ENCODE measurements at places on chromosomes 2 and 18.

- DNase-seq = no peak
Observed at GRCh38 chr2:64122358-64122757, 21.9 kb downstream of the PELI1 start.

- DNase-seq = no peak
Observed at GRCh38 chr2:205650450-205650849, 31.9 kb upstream of the NRP2 start.

DNA sequence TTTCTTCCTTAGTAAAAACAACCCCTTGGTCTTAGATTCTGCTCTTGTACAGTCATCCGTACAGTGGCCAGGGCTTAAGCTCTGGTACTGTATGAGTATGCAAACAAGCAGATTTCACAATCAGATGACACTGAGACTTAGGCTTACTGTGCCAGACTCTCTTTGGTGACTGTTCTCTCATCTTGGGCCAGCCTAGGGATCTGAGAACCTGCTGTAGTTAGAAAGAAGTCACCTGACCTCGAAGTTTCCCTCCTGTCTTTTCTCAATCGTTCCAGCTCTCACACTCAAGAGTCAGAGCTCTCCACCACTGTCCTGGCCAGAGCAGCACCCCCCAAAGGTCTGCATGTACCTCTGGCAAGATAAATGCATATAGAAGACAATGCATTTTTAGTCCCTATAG, 63.2 kb downstream of the ZEB2 start:
- DNase-seq = no peak

GRCh38 chr18:39693359-39693758, 2127.8 kb upstream of the CELF4 start:
- no peak for DNase-seq

DNA sequence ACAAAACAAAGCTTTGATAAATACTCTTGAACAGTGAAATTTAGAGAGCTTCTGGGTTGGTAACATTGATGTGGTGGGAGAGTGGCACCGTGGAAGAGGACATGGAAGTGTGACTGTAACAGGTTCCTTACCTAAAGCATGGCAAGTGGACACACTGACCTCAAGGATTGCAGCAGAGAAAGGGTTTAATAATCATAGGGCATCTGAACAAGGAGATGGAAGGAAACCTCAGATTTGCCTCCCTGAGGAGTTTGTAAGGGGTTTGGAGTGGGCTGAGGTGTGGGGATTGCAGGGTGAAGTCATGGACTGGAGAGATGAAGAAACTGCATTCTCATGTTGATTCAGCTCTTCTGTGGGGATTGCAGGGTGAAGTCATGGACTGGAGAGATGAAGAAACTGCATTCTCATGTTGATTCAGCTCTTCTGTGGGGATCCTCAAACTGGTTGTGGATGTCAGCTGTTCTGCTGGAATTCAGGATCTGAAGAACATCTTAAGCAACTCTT, 83.8 kb upstream of the TLK1 start:
- no peak for DNase-seq

DNA sequence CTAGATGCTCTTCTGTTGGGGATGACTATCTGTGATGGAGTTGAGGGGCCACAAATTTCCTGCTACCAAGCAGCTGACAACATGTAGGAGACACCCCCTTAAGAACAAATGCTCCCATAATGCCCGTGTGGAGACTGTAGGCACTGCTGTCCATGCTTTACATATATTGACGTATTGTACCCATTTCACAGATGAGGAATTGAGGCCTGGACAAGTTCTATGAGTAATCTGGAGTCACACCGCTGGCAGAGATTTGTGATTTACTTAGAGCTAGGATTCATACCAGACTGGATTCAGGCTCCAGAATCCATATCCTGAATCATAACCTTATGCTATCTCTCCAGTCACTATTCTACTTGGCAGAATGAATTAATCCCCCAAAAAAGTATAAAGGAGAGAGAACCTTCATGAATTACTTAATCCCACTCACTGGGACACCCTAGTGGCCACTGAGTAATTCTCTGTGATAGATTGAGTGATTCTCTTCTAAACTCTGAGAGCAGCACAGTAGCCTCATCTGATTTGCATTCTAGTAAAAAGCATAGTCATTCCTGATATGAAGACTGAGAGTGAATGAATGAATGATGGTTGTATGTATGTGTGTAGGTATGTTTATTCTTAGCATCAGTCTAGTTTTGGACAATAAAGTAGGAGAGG, 460.7 kb upstream of the MEIS1 start:
- no peak for DNase-seq

- DNase-seq = no peak
Observed at GRCh38 chr2:64052463-64053241, 33.4 kb upstream of the VPS54 start.

DNA sequence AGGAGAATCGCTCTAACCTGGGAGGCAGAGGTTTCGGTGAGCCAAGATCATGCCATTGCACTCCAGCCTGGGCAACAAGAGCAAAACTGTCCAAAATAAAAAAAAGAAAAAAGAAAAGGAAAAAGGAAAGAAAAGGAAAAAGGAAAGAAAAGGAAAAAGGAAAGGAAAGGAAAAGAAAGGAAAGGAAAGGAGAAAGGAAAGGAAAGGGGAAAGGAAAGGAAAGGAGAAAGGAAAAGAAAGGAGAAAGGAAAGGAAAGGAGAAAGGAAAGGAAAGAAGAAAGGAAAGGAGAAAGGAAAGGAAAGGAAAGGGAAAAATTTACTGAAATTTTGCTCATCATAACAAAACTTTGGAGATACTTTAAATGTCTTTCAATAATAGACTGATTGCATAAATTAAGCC, 391.3 kb upstream of the GYPC start:
- no peak for DNase-seq

DNA sequence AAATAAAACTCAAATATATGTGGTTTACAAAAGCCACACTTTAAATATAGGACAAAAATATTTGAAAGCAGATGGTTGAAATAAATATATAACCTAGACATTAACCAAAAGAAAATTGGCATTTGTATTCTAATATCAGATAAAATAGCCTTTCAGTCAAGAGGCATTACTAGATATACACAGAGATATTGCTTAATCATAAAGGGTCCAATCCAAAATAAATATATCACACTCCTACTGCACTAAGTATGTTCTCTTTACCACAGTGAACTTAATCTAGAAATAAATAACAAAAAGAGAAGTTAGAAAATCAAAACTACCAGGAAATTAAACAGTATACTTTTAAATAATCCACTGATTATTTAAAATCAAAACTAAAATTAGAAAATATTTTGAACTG, 34.2 kb upstream of the KCNJ3 start:
- no peak for DNase-seq

GRCh38 chr2:98556344-98557033, 51.8 kb downstream of the COA5 start:
- DNase-seq = no peak

DNA sequence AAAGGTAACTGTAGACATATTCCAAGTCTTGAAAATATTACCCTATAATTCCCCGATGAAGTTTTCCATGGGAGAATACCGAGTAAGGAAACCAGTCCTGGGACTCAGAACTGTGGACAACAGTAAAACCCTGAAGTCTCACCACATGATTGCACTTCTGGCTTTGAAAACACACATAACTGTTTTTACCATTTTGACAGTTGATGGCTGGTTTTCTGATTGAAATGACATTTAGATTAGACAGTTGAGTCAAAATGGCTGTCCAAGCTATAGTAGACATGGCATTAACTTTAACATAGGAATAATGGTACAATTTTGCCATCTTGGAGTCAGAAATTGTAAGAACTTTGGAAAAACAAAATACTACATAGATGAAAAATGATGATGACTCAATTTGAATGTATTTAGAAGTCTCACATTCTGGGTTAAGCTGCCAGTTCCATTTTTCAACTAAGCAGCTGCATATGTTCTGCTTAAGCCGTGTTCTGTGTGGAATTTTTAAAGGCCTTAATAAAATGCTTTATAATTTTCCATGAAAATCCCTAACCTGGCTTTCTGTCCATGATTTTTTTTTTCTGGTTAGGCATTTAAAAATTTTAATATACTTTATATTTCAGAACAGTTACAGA, 38.3 kb upstream of the WIPF1 start:
- no peak for DNase-seq

- no peak for DNase-seq
Observed at GRCh38 chr2:229287823-229288222, 16.7 kb upstream of the PID1 start.

GRCh38 chr2:53884883-53885282, 25.1 kb upstream of the GPR75 start:
- DNase-seq = no peak

- no peak for DNase-seq
Observed at GRCh38 chr18:48820483-48821250, 130.1 kb downstream of the SMAD7 start.

- no peak for DNase-seq
Observed at GRCh38 chr2:132813422-132813821, 143.4 kb upstream of the LYPD1 start.

DNA sequence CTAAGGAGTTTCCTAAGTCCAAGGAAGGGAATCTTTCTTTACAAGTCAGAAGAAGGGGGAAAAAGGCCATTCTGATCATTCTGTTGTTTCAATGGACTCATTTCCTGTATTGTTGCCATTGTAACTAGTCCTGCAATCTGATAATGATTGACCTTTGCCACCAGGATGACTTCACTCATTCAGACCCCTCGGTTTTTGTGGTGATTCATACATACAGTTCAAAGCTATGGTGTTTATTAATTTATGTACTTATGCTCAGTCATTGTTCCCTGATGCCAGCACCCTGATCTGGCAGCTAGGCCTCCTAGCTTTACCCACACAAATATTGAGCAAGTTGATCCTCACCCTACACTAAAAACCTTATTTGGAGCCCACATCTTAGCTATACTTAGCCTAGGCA, 57.6 kb upstream of the ZNF519 start:
- no peak for DNase-seq

DNA sequence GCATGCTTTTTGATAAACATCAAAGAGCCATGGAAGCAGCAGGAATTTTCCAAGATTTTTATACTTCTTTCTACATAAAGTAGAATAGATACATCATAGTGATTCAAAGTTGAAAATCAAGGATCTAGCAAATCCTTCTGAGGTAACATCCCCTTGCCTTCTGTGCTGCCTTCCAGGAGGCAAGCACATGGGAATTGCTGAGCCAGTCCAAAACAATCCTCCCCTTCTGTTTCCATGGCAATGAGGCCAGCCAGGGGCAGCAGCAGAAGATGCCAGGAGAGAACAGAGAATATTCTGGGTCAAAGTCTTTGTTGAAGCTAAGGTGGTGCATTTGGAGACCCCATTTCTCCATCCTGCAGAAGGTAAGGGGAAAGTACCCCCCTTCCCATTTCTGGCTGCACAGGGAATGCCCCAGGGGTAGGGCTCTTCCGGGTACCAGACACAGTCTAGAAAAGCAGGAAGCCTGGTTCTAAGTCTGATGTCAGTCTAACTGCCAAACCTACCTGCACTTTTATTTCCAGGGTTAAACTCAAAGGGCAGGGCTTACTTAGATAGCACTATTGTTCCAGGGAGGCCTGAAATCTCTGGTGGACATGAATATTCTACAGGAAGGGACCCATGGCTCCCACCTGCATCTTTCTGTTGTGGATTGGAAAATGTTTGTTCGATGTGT, 22.1 kb downstream of the CENPA start:
- no peak for DNase-seq

DNA sequence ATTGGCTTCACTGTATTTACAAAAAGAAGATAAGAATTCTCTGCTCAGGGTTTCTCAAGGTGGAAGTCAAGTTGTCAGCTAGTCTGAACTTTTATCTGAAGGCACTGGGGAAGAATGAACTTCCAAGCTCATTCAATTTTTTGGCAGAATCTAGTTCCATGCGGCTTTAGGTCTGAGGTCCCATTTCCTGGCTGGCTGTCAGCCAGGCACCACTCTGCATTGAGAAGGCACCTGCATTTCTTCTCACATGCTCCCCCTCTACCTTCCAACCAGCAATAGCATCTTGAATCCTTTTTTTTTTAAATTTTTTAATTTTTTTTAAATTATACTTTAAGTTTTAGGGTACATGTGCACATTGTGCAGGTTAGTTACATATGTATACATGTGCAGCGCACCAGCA, 46.2 kb upstream of the RPE start:
- no peak for DNase-seq

DNA sequence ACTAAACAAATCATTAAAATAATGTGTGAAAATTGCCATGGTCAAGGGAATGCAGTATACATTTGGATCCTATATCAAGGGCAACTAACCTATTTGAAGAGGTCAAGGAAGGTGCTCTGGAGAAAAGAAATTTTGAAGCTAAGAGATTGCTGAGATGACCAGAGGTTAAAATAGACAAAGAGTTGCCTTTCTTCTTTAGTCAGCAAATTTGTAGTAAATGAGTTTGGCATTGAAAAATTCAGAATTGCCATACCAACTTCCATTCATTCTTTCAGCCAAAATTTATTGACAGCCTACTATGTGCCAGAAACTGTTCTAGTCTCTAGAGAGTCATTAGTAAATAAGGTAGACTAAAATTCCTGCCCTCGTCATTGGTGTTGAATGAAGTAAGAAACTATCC, 396.2 kb downstream of the BCL11A start:
- no peak for DNase-seq

GRCh38 chr2:132884705-132885104, 214.7 kb upstream of the LYPD1 start:
- no peak for DNase-seq

- no peak for DNase-seq
Observed at GRCh38 chr18:9535430-9535991, 60.2 kb downstream of the RALBP1 start.

- DNase-seq = no peak
Observed at GRCh38 chr2:219465659-219466561, 31.3 kb downstream of the SPEG start.

DNA sequence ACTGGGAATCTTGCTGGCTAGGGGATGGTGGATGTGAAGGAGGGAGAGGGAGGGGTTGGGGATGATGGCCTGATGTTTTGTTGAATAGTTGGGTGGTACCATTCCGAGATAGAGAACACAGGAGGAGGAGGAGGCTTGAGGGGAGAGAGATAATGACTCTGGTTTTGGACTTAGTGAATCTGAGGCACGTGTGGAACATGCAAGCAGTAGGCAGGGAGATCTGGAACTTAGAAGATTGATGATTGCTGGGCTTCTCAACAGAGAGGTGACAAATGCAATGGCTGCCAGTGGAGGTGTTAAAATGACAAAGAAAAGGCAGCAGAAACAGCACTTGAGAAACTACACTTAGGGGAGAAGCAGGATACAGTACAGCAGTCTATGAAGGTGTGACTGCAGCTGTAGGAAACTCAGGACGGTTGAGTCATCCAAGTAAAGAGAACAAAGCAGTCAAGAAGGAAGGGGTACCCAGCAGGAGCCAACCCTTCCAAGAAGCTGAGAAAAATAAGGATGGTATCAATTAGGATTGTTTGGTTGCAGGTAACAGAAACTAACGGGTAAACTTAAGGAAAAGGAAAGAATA, 221.4 kb upstream of the FBXO11 start:
- DNase-seq = no peak

- no peak for DNase-seq
Observed at GRCh38 chr2:163493359-163494298, 242.2 kb downstream of the FIGN start.

- no peak for DNase-seq
Observed at GRCh38 chr18:34871435-34871834, 161.3 kb downstream of the DTNA start.

GRCh38 chr2:68251855-68252399, 405 bp downstream of the PPP3R1 start:
- DNase-seq = peak; percentile 10
